Transverse colon (tissue), 4 donors: ENCODE measurements at places on chromosomes 13 and 19.

DNA sequence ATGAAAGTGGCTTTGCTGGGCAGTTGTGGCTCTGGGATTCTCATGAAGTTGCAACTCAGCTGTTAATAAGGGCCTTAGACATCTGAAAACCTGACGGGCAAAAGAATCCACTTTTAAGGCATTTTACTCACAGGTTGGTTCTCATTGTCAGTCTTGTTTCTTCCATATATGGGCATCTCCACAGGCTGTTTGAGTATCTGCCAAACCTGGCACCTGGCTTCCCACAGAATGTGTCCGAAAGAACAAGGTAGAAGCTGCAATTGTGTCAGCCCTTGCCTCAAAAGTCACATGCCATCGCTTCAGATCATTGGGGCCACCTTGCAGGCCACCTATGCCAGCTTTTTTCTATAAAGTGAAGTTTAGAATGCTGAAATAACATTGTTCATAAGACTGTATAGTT lies 102.4 kb downstream of the KCTD12 start:
- DNase-seq: no peak

GRCh38 chr19:17871878-17872250 lies at the start of gene SLC5A5:
TSS of gene SLC5A5 (plus strand) at chr19:17871945. CDS start at chr19:17872320, 375 bp downstream.
- no peak for DNase-seq

DNA sequence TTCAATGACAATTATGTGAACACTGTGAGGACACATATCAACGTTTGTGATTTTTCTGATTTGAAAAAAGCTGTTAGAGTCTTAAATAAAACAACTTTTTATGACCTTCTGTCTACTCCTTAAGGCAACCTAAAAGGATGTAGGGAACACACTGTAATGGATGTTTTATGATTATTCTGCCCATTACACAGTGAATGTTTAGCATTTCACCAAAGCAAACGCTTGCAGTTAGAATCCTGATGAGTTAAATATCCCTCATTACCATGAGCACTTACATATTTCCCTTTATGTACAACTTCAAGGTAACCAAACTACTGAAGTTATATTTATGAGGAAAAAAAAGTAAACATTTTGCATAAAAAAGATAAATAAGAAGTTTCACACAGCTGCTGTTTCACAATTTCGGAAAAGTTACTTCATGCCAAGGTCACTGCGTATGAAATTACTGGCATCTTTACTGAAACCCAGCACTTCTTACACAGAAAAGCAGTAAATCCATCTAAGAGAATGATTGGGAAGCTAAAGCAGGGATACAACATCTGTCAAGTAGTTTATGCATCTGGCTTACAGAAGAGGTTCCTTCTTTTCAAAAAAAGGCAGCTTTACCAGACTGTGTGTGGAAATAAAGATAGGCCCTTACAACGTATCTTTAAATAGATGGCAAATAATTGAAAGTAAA lies 733.7 kb upstream of the ATXN8OS start:
- DNase-seq: no peak

DNA sequence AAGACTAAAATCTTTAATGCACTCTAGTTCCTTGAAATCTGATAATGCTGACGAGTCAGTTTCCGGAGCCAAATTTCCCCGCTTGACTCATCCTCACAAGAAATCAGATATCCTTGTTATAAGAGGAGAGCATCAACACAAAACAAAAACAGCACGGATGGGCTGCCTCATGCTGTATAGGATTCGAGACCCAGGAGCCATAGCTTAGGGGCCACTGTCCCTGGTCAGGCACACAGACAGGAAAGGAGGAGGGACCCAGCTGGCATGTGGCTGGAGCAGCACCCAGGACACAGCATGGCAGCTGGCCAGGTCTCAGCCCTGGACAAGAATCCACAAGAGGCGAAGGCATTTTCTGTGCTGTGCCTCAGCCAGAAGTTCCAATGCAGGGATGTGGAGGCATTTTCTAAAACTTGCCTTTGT lies 110.2 kb upstream of the SPATA13 start:
- no peak for DNase-seq

- no peak for DNase-seq
Measured at GRCh38 chr13:94309997-94310855, 169.3 kb downstream of the DCT start.

- peak; percentile 57 for DNase-seq
Measured at GRCh38 chr19:48746738-48747575, at the start of gene IZUMO1. TSS of gene IZUMO1 (minus strand) at chr19:48746909. CDS start at chr19:48745859, 1,050 bp downstream.

DNA sequence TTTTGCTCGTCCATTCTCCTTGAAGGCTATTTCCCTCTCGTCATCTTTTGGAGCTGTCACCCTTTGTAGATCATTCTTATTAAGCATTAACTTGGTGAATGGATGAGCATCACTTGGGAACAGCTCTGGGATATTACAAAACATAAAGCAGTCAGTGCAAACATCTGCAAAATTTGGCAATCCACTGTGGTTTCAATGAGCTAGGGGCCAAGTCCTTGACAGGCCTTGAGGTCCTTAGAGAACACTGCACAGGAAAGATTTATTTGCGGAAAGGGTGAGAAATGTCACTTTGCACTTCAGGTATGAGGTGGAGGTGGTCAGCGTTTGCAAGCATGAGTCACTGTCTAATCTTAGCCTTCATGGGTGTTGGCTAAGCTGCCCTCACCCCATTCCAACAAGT lies 239.7 kb upstream of the MAB21L1 start:
- no peak for DNase-seq

GRCh38 chr13:57815600-57815999 lies 184.1 kb downstream of the PCDH17 start:
- DNase-seq: no peak
